ENCODE measurements at places on chromosomes 6 and 20. TPM values are rescaled to one million over a fixed set of nuclear protein-coding genes. Genes with fewer than 3 reads are reported as not detected.

Gene TFAP2A
- 0.16 TPM for total RNA-seq

Gene TBXT
- not detected for total RNA-seq

Gene SEMG1
- total RNA-seq = not detected

Gene CLVS2
- 1.8 TPM for total RNA-seq

Gene BPIFB2
- total RNA-seq = not detected

Gene SLA2
- not detected for total RNA-seq

Gene DZANK1
- 1.2 TPM for total RNA-seq
